ENCODE measurements at places on chromosomes 13 and 19.
A peak's percentile ranks its signal among the peaks of the same experiment; 100 is the strongest.

GRCh38 chr19:19480688-19481087 lies 34.7 kb downstream of the TSSK6 start:
- DNase-seq: no peak

DNA sequence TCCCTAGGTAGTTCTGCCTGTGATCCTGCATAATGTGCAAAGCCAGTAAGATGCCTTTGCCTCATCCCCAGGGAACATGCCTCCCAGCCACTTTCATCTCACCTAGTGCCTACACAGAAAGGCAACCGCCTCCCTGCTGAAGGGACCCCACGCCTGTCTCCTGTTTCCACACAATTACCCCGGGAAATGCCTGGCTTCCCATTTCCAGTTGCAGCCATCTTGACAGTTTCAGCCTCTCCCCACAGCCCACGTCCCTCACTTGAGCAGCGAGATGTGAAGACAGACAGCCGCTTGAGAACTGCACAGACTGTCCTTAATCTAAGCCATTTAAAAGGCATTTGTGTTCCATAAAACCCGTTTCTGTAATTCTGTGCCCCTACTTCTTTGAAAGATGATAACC lies 4.7 kb upstream of the UQCRFS1 start:
- no peak for DNase-seq

GRCh38 chr13:77118134-77118533 lies 91.2 kb upstream of the FBXL3 start:
- no peak for DNase-seq

GRCh38 chr19:49499030-49499670 lies 2.9 kb downstream of the RPS11 start:
- no peak for DNase-seq

DNA sequence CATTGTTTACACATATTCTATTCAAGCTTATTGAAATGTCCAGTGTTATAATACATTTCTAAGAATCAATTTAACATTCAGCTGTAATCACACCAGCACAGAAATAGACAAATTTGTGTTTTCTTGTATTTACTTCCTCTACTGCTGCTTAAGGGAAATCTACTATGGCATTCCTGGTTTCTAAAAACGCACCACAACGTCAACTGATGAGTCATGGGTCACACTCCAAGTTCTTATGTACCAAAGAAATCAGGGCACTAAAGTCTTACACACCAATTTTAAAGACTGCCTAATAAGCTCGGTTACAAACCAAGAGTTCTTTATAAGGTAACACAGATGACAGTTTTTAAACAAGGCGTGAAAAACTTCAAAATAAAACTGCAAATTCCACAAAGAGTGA lies 13.2 kb downstream of the LNX2 start:
- no peak for DNase-seq

DNA sequence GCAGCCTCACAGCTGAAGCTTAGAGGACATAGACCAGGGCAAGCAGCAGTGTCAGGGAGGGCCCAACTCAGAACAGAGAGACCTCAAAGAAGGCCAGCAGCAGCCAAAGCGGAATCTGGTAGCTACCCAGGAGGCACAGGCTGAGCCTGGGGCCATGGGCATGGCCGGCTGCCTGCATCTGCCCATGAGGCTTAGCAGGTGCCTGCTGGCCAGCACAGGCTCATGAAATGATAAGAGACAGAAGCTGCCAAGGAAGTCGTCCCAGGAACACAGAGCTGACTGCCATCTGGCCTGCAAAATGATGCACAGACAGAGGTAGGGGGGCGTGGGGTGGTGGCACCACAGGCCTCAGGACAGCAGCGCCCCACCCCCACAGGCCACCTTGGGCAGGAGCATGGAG lies 29.2 kb downstream of the TUBA3C start:
- no peak for DNase-seq

GRCh38 chr19:32570081-32570785 lies 10.8 kb upstream of the PDCD5 start:
- peak; percentile 53 for DNase-seq
